ENCODE measurements at places on chromosomes 5 and 9.

GRCh38 chr5:132052520-132052919 is 7.9 kb upstream of the IL3 start:
- DNase-seq = no peak

- no peak for DNase-seq
Observed at GRCh38 chr5:108271127-108271526, 110.8 kb downstream of the FBXL17 start.

DNA sequence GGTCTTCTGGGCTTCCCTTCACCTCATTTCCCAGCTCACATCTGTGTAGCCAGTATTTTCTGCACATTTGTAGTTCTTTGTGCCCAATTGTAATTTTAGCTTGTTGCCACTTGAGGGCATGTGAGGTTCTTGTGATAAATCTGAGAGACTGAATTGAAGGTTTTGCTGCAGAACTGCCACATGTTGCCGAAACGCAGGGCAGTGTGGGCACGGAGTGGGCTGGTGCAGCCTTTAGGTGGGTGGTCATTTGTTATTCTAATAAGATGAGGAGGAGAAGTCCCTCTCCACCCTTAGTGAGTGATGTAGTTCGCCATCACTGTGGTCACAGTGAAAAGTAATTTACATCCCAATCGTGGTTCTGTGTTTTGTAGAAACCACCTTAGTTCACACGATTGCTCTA is 21.2 kb downstream of the OTULIN start:
- DNase-seq = peak; percentile 72

GRCh38 chr5:105503950-105504349 is 1941.4 kb upstream of the NUDT12 start:
- no peak for DNase-seq

GRCh38 chr9:7209990-7210389 is 452.2 kb downstream of the KDM4C start:
- peak; percentile 41 for DNase-seq

GRCh38 chr9:114662081-114662989 is 4.7 kb upstream of the TEX53 start:
- peak; percentile 75 for DNase-seq

DNA sequence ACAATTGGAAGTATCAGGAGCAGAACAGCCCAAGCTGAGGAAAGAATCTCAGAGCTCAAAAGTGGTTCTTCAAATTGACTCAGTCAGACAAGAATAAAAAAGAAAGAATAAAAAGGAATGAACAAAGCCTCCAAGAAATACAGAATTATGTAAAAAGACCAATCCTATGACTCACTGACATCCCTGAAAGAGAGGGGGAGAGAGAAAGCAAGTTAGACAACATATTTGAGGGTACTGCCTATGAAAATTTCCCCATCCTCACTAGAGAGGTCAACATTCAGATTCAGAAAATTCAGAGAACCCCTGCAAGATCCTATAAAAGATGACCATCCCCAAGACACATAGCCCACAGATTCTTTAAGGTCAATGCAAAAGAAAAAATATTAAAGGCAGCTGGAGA is 173.2 kb downstream of the ALDH1A1 start:
- no peak for DNase-seq

DNA sequence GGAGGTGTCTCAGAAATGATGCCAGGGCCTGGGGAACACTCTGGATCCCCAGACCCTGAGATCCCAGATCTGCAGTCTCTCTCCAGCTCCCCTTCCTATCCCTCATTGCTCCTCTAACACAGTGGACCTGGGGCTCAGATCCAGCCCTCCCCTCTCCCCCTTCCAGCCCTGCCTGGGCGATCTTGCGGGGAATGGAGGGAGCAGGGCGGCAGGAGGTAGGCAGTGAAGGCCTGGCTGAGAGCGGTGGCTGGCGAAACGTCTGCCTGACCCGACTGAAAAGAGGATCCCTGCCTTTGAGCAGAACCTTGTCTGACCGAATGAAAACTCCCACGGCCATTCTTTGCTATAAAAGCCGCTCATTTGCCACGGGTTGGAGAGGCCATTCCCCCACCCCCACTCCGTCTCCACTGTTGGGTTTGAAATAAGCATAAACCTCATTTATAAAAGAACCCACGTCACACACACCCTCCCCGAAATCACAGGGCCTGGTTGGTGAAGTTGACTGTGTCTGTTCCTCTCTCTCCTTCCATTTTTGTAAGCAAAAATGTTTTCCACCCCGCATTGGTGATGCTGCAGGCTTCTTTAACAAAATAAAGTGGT is 8.8 kb downstream of the MSX2 start:
- no peak for DNase-seq

DNA sequence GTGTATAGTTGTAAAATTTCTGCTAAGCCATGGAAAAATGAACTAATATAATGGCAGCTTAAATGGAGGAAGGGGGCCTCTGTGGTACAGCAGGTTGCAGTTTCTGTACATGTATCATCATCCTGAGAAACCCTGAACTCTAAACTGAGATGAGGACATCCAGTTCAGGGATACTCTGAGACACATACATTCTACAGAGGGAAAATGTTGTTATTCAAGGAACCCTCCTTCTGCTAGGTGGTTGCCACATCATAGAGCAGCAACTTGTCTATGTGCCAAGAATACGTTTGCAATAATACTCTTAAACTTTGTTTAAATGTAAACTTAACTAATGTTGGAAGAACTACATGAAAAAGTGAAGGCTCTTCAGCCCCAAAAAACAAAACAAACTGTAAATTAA is 1310.8 kb upstream of the WWC1 start:
- DNase-seq = no peak

- DNase-seq = no peak
Observed at GRCh38 chr9:20295555-20295954, 326.7 kb downstream of the MLLT3 start.

DNA sequence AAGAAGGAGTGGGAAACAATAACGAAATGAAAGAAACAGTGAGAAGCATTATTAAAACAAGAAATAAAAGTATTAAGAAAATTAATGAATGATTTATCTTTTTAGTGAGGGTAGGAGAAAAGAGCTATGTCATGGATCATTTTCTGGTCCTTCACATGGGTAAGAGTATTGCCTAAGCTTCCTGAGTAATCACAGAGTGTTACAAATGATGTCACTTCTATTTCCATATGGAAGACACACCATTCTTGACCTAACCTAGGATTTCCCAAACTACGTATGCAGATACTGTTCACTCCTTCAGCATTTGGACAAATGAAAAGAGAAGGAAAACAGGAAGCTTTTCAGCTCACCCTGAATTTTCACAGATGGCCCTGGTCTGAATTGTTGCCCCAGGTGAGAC is 3.3 kb upstream of the TSLP start:
- DNase-seq = no peak

GRCh38 chr5:14727928-14728458 is 63.5 kb downstream of the OTULIN start:
- DNase-seq = peak; percentile 48

- DNase-seq = no peak
Observed at GRCh38 chr9:128969491-128969890, 22.0 kb downstream of the NUP188 start.

DNA sequence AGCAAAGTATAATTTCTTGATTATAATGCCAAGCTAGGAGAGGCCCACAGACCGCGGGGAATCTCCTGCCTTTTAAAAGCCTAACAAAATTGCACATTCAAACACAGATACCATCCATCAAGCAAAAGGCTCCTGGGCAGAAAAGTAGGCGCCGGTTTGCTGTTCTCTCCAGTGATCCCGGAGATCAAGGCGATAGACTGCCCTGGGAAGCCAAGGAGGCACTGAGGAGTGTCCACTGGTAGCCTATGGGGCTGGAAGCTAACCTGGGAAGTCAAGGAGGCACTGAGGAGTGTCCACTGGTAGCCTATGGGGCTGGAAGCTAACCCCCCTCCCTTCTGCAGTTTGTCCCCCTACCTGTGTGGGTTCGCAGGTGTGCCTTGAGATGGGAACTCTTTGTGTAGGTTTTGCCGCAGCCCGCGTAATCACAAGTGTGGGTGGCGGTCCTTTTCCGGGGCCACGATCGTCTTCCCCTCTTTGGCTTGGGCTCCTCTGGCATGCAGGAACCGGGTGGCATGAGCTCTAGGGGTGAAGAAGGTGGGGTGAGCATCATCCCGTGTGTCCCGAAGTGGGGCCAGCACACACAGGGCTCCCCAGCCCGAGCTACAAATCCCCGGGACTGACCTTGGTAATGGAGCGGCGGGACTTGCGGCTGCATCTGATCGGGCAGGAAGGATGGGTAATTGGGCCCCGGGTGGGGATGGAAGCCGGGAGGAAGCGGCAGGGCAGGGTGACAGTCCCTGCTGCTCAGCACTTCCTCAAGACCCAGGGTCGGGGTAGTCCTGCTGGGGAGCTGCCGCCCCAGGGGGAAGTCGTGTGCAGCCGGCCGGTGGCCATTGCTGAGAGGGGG is 2.7 kb downstream of the KLF4 start:
- DNase-seq = peak; percentile 77

GRCh38 chr9:97811533-97812246 is 41.3 kb upstream of the FOXE1 start:
- DNase-seq = peak; percentile 26

- DNase-seq = peak; percentile 95
Observed at GRCh38 chr5:171306781-171307591, 2.1 kb upstream of the TLX3 start.

- DNase-seq = peak; percentile 91
Observed at GRCh38 chr5:72172786-72173185, 65.5 kb downstream of the MAP1B start.

GRCh38 chr9:73216100-73216499 is 64.4 kb downstream of the ANXA1 start:
- DNase-seq = no peak

GRCh38 chr5:156295431-156295830 is 31.5 kb upstream of the SGCD start:
- DNase-seq = peak; percentile 93

- no peak for DNase-seq
Observed at GRCh38 chr9:33209394-33209793, 30.6 kb upstream of the SPINK4 start.

DNA sequence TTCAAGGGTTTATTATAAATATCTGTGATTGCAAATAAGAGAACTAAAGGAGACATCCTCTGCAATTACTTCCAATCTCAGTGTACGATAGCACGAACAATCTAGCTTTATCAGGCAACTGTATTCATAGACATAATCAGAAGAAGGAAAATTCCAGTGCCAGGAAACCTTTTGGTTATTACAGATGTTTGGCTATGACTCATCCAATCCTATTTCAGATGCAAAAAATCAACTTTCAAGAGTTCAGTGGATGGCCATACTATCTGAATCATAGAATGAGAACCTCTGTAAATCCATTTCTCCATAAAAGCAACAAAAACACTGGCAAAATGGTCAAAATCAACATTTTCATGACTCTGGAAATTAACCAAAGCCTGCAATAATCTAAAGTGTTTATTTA is 37.9 kb downstream of the GAS1 start:
- no peak for DNase-seq

DNA sequence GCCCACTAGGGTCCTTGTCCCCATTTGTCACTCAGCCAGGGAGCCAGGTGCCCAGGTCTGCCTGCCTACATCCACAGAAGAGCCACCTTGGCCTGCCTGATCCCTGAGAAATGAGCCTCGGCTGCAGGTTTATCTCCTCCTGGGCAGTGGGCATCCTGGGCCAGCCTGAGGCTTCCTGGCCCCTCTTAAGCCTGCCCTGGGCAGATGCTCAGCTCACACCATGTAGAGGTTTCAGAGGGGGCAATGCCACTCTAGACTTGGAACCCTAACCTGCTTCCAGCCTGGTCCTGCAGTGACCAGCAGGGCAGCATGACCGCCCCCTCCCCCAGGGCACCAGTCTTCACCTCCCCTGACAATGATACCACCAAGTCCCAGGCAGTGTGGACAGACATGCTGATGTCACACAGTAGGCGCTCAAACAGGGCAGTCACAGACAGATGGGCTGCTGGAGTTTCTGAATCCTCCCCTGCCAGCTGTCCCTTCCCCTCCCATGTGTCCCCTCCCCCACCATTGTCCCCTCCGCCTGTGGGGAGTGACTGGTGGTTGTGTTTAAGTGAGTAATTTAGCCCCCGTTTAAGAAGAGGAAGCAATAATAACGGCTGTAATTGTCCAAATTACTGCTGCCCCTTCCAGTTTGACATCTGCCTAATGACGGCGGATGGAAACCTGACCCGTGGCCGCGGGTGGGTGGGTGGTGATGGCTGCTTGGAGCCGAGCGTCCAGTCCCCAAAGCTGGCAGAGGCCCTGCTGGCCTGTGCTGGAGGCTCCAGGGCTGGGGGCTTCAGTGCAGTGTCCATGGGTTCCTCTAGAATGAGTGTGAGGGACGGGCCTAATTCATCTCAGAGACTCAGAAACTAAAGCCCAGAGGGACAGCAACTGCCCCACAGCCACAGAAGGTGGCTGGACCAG is 147.7 kb downstream of the BARX1 start:
- DNase-seq = peak; percentile 98

DNA sequence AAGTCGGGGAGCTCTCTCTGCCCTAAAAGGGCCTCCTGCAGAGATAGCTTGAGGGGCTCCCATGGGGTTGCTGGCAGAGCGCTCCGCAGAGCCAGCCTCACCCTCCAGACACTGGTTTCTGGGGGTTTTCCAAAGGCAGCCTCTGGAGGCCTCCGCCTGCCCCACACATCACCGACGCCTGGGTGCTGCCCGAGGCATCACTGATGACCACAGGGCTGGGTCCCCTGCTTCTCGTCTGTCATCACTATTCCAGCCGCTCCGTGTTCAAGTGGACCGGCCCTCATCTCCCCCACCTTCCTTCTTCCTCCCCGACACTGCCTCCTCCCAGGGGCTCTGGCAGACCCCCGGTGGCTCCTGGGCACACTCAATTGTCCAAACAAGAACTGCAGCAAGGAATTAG is 64.1 kb upstream of the IRX4 start:
- no peak for DNase-seq

DNA sequence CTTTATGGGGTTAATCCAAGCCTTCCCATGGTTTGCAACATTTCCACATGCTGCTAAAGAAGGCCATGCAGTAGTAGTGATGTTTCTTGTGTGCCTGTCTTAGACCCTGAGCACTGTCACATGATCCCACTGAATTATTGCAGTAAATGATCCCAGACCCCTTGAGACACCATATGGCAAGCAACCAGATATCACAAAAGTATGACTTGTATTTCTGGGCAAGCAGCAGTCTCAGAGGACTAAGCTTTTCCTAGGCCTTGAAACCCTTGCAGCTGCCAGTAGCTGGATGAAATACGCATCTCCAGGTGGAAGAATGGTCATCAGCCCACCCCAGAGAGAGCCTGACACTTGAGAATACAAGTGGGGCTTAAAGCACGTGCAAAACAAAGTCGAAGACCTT is 41.8 kb downstream of the CDO1 start:
- DNase-seq = peak; percentile 69

GRCh38 chr9:36676778-36677485 is 104.2 kb downstream of the MELK start:
- DNase-seq = no peak

DNA sequence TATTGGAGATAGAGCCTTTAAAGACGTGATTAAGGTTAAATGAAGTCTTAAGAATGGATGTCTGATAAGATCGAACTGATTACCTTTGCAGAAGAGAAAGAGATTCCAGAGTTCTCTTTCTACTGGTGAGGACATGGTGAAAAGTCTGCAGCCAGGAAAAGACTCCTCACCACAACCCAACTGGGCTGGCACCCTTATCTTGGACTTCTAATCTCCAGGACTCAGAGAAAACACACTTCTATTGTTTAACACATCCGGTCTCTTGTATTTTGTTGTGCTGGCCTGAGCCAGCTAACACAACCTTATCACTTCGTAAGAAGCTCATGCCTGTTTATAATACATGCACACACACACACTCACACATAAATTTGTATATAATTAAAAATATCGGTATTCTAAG is 489.1 kb downstream of the PRDM9 start:
- DNase-seq = no peak

GRCh38 chr5:95162231-95162992 is 122.5 kb downstream of the MCTP1 start:
- peak; percentile 75 for DNase-seq
